AG04450 (cell line): ENCODE measurements at places on chromosomes 1 and 21.

GRCh38 chr1:237664348-237664747 lies 226.4 kb downstream of the ZP4 start:
- DNase-seq: no peak

- no peak for DNase-seq
Measured at GRCh38 chr1:109509176-109510134, at the start of gene AMIGO1. Gene AMIGO1 (minus strand): TSS chr1:109509727. CDS start chr1:109508912, 815 bp downstream.

GRCh38 chr21:42845296-42845965 lies 33.9 kb downstream of the WDR4 start:
- DNase-seq: no peak

GRCh38 chr1:186654741-186655140 lies 25.5 kb downstream of the PTGS2 start:
- no peak for DNase-seq

GRCh38 chr1:17277511-17278159 lies 28.7 kb downstream of the PADI3 start:
- no peak for DNase-seq

DNA sequence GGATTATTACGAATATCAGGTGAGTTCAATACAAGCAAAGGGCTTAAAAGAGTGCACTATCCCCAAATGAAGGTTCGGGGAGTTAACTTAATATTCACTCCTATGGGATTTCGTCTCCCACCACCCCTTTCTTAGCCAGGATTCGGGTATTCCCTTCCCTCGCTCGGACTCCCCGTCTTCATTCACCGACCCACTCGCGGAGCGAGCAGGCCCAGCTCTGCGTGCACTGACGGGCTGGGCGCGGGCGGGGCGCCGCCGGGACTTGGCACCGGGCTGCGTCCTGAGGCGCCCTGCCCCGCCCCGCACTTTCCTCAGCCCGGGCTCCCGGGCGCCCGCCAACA lies 7.7 kb upstream of the MPZL1 start:
- DNase-seq: no peak

- no peak for DNase-seq
Measured at GRCh38 chr1:37954316-37954971, 7.6 kb upstream of the INPP5B start.
